ENCODE measurements at places on chromosomes 11 and 22. TPM values are rescaled to one million over a fixed set of nuclear protein-coding genes. Genes with fewer than 3 reads are reported as not detected.

The OR2AG1 gene
- total RNA-seq = not detected

The CDC45 gene
- total RNA-seq = 0.82 TPM

The OR10A2 gene
- total RNA-seq = not detected

The NELL1 gene
- 65.6 TPM for total RNA-seq

The GLYAT gene
- total RNA-seq = not detected

The TMEM191C gene
- 2.4 TPM for total RNA-seq

The UBASH3B gene
- total RNA-seq = 24.1 TPM

All from frontal cortex (tissue), 4 donors.